NCI-H2081 treated with DMSO at 0.1 percent for 48 hours (cell line): ENCODE measurements at places on chromosomes 5 and 9.

GRCh38 chr5:78667461-78668103, 19.0 kb upstream of the LHFPL2 start:
- no peak for DNase-seq

DNA sequence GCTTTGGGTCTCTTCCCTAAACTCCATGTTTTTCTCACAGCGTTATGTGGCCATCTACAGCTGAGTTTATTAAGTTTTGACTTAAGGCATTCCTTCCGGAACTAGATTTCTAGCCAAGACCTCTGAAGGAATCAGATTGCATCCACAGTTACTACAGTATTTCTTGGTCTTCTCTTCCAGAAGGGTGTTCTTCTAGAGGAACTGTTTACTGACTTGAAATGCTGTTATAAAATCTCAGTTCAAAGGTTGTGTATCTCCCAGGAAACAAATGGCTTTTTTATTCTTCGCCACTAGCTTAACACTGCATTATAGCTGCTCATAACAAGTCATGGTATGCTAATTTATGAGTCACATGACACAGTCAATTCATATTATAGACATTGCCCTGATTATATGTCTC, 55.3 kb upstream of the RAD23B start:
- no peak for DNase-seq

DNA sequence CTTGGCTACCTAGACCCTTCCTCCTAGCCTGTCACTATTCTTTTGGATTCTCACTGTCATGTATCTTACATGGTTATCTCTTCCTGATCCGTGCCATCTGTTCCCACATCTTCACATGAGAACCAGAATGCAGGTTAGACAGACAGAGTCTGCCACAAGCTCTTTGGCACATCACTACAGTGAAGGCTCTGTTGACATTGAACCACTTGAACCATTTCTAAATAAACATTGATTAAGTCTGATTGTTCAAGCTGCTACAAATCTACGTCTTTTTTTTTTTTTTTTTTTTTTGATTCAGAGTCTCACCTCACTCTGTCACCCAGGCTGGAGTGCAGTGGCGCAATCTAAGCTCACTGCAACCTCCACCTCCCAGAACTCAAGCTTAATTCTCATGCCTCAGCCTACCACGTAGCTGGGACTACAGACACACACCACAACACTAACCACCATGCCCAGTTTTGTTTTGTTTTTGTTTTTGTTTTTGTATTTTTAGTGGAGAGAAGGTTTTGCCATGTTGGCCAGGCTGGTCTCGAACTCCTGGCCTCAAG, 85.1 kb upstream of the LRRTM2 start:
- no peak for DNase-seq

DNA sequence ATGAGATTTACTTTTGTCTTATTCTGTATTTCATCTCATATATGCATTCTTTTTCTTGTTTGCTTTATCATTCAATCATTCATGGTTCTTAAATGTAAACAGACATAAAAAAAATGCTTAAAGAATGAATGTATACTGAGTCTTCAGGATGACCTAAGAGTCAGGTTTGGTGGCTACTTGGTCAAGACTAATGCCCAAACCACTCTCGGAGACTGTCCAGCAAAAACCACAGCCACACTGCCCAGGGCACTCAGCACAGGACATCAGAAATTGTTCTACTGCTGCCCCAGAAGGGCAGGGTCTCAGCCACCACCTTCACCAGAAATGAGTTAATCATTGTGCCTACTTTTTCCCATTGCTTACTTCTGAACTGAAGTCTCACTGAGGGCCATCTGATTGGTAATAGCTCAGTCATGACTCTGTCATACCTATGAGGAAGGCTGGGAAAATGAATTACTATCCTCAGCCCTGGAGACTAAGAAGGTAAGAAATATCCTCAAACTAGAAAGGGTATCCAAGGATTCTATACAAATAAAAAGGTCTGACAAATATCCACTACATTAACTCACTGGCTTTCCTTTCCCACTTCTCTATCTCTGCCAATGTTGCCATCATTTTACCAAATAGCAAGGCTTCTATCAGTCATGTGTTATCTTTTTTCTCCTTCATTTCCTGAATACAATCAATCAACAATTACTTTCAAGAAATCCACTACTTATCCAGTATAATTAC, 236.1 kb downstream of the CETN3 start:
- DNase-seq, result no peak

DNA sequence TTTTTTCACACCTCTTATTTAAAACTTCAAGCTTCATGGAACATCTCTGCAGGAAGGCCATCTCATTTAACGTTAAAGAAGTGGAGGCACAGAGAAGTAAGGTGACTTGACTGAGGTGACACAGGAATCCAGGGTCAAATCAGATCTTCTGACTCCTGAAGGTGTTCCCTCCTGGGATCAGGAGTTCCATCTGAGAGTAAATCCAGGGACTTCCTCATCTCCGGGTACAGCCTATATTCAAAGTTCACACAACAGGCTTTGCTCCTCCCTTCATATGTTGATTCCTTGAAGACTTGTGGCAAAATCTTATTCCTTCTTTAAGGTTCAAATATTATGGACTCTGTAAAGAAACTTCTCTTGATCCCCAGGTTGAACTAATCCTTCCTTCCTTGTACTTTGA, 313.1 kb upstream of the CLINT1 start:
- no peak for DNase-seq

GRCh38 chr5:34500236-34500847, 155.8 kb upstream of the RAI14 start:
- no peak for DNase-seq

- no peak for DNase-seq
These were observed at the start of gene TPD52L3 for GRCh38 chr9:6328103-6328502. Gene TPD52L3 (plus strand): TSS chr9:6328375. CDS start chr9:6328596, 221 bp downstream.

GRCh38 chr5:149561848-149562247, 10.6 kb upstream of the CSNK1A1 start:
- no peak for DNase-seq
